Fibroblast of skin of scalp (primary cell): ENCODE measurements at places on chromosomes 4 and X.
A peak's percentile ranks its signal among the peaks of the same experiment; 100 is the strongest.

DNA sequence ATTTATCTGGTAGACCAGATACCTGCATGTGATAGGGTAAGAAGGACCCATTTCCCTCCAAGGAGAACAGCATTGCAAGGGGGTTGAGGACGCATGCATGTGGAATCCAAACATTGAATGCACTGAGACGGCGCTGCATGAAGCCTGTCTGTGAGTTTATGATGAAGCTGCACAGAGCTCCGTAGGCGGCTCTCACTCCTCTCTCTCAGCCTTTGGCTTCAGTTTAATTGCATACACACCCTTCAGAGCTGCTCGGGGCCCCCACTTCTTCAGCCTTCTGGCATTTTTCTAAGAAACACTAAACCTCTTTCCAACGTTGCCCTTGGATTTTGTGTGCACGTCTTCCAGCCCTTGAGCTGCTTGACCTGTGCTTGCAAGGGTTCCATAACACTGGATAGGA is 176.6 kb downstream of the DHRSX start:
- no peak for DNase-seq

- DNase-seq: peak; percentile 61
These were observed 336.2 kb upstream of the PPARGC1A start for GRCh38 chr4:24226023-24226422.

- no peak for DNase-seq
These were observed 1.4 kb downstream of the VEGFD start for GRCh38 chrX:15382813-15383212.

GRCh38 chr4:173235050-173235449 is 66.4 kb downstream of the GALNT7 start:
- no peak for DNase-seq

DNA sequence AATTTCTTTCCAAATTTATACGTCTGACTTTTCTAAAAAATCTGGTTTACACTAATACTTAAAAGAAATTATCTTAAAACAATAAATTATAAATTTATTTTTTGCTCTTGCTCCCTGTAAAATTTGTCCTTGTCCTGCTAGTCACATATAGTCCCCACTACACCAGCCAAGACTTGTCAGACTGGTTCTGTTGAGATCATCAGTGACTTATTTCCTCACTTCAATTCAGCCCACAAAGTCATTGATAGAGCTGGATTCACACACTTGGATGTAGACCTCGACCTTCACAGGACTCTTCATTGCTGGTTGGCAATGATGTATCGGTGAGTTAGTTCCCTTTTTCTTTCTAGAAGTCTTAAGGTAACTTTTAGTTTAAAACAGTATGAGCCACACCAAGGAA is at the start of gene TMPRSS11E:
Gene TMPRSS11E (plus strand): TSS at position 263 of the 400 bp plus-strand sequence. CDS start 50 bp downstream, at position 313.
- no peak for DNase-seq

- DNase-seq: no peak
These were observed 45.4 kb downstream of the MAMLD1 start for GRCh38 chrX:150408561-150408960.

DNA sequence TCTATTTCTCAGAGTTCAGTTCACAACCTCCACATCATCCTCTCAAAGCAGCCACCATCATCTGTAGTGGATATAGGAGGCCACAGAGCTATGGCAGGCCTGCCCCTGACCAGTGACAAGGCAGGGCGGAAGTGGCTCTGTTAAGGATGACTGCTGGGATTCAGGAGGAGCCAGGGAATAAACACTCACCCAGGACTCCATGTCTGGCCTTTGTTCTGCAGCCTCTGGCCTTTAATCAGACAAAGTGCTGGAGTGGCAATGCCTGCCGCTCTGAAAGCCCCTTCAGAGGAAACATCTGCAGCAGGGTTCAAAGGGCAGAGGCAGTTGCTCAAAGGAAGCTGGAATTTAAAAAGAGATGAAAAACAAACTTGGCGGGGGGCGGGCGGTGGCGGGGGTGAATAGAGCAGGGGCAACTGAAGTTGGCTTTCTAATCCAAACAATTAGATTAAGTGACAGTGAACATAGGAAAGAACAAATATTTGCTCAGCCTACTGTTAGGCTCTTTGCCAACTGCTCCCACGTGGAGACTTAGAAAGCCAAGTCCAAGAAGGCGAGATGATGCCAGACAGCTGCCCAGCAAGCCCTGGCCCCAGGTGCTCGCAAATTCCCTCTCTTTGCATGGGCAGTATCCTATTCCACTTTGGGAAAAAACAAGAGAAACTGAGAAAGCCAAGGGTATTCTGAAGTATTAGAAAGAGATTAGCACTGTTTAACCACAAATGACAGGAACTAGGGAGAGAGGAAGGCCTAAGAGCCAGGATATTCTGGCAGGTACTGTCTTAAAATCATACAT is 5.5 kb downstream of the MPP1 start:
- no peak for DNase-seq

DNA sequence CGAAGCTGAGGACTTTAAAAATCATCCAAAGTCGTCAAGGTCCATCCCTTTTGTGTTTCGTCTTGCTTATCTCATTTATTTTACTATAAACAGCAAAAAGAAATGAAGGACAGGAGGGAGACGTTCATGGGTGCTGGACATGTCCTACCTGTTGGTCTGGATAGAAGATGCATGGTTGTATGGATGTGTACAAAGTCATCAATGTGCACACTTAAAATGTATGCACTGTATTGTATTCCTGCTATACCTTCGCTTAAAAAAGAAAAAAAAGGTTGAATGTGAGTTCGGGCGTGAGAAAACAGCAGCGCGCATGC is 313 bp upstream of the BLOC1S4 start:
- no peak for DNase-seq

DNA sequence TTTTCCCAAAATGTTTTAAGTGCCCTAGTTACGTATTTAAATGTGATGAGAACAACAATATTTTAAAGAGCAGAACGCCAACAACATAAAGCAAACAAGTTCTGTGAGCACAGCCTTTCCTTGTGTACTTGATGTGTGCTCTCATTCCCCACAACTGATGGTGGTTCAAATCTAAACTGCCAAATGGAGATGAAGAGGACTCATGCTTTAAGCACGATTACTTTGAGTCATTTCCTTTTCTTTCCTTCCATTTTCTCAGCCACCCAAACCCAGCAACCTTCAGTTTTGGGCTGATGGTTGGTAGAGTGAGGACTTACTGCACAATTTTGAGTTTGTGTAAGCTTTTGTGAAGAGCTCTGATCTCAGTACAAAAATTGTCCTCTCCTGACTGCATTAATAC is 1.7 kb downstream of the NSD2 start:
- DNase-seq: peak; percentile 71

- no peak for DNase-seq
These were observed 40.1 kb downstream of the FAM241A start for GRCh38 chr4:112185334-112185733.

GRCh38 chrX:153820601-153821000 is 9.7 kb downstream of the PDZD4 start:
- no peak for DNase-seq

DNA sequence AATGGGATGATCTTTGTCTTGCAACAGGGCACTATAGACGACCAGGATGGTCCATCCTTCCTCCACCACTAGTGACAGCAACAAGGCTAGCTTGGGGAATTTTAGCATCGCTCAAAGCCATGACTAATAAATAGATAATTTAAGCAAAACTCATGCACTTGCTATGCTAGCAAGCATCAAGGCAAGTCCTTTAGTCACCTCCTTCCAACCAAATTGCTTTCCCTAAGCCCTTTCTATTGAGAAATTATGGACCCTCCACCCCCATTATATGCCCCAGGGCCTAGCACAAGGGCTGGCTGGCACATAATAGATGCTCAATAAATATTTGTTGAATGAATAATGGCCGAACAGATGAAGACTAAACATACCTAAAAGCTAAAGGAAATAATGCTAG is 28.6 kb downstream of the SLC16A2 start:
- peak; percentile 49 for DNase-seq

DNA sequence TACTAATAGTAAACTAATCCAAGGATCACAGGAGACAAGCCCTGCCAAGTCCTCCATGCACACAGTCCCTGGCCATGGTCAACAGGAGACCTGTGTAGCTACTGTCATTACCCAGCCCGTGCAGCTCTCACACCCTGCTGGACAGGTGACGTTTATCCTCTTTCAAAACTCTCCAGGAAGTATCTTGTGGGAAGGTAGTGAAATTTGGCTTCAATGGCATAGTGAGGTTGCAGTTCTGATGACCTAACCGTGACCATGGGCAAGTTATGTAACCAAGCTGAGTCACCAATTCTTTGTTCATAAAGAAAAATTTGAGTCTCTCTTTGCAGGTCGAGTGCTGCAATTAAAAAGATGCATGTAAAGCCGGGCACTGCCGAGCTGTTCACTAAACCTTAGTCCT is 11.3 kb upstream of the SLC2A9 start:
- peak; percentile 21 for DNase-seq

DNA sequence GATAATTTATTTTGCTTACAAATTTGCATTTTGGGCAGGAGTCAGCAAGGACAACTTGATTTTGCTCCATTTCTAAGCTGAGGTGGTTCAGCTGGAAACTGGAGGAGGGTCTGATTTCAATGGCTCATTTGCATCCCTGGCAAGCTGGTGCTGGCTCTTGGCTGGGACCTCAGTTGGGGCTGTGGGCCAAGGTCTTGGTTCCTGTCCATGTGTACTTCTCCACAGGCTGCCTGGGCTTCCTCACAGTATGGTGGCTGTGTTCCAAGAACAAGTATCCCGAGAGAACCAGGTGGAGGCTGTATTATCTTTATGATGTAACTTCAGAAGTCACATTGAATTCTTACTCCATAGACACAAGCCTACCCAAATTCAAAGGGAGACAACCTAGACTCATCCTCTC is 77.0 kb upstream of the STX18 start:
- no peak for DNase-seq

DNA sequence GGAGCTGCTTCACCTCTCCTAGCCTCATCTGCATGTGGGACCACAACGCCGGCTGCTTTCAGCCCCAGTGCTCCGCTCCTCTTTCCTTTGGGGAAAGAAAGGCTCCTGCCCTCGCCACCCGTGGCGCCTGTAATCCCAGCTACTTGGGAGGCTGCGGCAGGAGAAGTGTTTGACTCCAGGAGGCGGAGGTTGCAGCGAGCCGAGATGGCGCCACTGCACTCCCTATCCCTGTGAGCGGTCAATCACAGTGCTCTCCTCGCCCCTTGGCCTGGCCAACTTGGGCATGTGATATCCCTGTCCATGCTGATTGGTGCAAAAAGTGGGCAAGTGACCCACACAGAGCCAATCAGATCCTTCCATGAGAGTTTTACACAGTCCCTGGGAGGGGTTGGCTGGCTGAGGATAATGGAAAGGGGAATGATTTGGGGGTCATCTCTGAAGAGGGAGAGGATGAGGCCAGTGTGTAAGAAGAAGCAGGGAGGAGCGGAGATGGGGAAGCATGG is 56.2 kb downstream of the WFS1 start:
- no peak for DNase-seq

DNA sequence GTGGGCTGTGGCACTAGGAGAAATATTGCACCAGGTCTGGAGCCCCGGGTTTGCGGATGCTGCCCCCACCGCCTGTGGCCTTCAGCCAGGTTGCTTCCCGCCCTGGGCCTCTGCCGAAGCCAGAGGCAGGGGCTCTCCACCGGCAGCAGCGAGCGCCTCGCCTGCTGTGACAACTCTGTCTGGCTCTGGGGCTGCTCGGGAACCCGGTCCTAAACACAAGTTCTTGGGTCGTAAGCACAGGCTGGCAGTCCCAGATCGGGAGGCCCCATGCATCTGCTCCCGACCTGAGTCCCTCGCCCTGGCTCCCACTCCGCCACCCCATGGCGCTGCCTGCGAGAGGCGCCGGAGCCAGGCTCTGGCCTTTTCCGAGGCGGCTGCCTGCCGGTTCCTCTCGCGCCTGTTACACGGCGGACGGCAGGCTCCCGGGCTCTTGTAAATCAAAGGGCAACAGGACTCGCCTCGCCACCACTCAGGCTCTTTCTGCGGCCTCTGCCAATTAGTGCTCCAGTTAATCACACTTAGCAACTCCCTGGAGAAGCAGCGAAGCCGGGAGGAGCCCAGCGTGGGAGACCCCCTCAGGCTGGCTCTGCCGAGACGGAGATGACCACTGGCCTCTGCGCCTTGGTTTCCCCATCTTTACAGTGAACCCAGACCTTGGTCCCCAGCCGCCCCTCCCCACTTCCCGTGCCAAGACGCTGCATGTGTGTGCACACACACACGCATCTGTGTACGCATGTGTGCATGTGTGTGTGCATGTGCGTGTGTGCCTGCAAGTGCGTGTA is 109.2 kb downstream of the DCTD start:
- DNase-seq: no peak

DNA sequence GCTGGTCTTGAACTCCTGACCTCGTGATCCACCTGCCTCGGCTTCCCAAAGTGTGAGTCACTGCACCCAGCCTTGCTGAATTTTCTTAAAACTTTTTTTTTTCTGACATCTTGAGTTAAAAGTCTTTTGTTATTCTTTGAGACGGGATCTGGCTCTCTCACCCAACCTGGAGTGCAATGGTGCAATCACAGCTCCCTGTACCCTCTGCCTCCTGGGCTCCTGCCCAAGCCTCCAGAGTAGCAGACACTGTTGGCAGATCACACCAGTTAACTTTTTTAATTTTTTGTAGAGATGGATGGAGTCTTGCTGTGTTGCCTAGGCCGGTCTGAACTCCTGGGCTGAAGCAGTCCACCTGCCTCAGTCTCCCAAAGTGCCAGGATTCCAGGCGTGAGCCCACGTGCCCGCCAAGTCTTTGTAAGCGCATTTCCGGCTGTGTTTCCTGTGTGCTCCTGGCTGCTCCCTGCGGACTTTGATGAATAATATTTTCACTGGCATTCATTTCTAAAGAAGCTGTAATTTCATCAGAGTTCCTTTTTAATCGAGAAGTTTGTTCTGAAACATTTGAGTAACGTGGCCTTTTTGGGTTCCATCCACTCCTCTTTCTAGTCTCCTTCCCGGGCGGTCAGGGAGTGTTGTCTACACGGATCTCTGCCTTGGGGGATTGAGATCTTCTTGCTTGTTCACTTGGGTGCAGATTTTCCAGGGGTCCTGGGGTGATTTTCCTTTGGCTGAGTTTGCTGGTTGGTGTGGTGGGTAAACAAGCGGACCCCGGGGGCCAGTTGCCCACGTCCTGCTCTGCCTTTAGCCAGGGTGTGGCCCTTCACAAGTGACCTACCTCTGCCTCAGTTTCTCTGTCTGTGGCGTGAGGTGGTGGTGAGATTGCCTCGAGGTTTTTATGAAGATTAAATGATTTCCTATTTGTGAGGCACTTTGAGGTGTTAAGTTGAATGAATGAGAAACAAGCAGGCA is 44.4 kb downstream of the PCGF3 start:
- peak; percentile 53 for DNase-seq
